ENCODE measurements at places on chromosomes 2 and 18. TPM values are rescaled to one million over a fixed set of nuclear protein-coding genes. Genes with fewer than 3 reads are reported as not detected.

The CNTNAP5 gene
- total RNA-seq = 0.27 TPM

The TXNDC2 gene
- total RNA-seq = not detected

The MYOM1 gene
- 0.27 TPM for total RNA-seq

The TSPYL6 gene
- total RNA-seq = under 0.01 TPM

The FAM161A gene
- 1.1 TPM for total RNA-seq

The SMYD1 gene
- total RNA-seq = not detected

The CXCR4 gene
- 150 TPM for total RNA-seq

The ACSL3 gene
- total RNA-seq = 18.9 TPM

The MDH1B gene
- total RNA-seq = 1.3 TPM

The PRSS56 gene
- not detected for total RNA-seq

The CYP27C1 gene
- total RNA-seq = not detected

The MOGAT1 gene
- total RNA-seq = not detected

The MOCOS gene
- under 0.01 TPM for total RNA-seq

The LYG2 gene
- total RNA-seq = not detected

The SH2D6 gene
- total RNA-seq = not detected

The KLHL30 gene
- not detected for total RNA-seq

The CFAP65 gene
- not detected for total RNA-seq
